ENCODE measurements at places on chromosomes 16 and 17.

- peak; percentile 50 for DNase-seq
These were observed 33.3 kb downstream of the JPH3 start for GRCh38 chr16:87635541-87636049.

- peak; percentile 15 for DNase-seq
These were observed 8.6 kb downstream of the SGCA start for GRCh38 chr17:50174444-50174843.

- DNase-seq, result no peak
These were observed 113.5 kb upstream of the CCL2 start for GRCh38 chr17:34141590-34141989.

GRCh38 chr16:13708347-13709120 is 211.4 kb upstream of the ERCC4 start:
- no peak for DNase-seq

- peak; percentile 72 for DNase-seq
These were observed 16.3 kb downstream of the NACA2 start for GRCh38 chr17:61574542-61575351.

- no peak for DNase-seq
These were observed 243.0 kb upstream of the N4BP1 start for GRCh38 chr16:48852951-48853350.

- DNase-seq, result peak; percentile 42
These were observed 168.1 kb downstream of the XYLT1 start for GRCh38 chr16:17302620-17303019.

DNA sequence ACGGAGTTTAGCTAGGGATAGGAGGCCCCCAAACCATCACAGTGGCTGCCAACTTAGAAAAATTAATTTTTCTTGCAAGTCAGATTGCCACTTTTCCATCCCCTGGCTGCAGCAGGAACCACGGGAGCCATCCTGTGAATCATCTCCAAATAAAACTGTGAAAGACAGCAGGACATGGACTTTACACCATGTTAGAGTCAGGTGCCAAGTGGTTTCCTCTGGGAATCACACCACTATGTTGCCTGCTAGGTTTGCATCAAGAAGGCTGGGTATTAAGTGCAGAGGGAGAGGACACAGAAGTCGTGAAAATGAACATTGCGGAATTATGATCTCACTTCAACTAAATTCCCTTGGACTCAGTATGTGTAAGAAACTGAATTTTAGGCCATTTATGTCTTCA is 471.3 kb upstream of the GOT2 start:
- no peak for DNase-seq

DNA sequence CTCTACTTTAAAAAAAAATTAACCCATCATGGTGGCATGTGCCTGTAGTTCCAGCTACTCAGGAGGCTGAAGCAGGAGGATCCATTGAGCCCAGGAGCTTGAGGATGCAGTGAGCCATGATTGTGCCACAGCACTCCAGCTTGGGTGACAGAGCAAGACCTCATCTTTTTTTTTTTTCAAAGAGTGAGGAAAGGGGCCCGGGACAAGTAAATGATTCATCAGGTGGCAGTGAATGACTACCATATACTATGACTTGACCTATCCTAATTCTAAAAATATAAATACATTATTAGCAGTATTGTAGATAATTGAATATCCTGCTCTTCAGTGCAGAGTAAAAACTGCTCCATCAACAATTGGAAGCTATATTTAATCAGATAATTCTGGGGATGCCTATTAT is 55.3 kb downstream of the CLUH start:
- DNase-seq, result peak; percentile 34

DNA sequence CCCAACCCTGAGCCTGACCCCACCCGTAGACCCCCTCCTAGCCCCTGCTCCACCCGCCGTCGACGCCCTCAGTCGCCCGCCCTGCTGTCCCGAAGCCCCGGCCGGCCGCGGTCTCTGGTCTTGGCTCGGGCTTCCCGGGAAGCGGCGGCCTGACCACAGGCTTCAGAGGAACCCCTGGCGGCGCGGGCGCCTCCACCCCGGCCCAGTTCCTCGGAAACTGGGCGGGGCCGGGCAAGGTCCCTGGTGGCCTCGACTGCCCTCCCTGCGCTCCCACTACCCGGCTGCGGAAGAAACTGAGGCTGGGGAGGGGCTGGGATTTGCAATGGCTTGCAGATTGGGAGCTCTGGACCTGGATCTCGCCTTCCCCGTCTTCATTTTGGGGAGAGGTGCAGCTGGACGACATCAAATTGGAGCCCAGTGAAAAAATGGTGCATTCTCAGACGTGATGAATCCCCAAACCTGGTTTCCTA is 692 bp upstream of the SOCS1 start:
- peak; percentile 74 for DNase-seq

DNA sequence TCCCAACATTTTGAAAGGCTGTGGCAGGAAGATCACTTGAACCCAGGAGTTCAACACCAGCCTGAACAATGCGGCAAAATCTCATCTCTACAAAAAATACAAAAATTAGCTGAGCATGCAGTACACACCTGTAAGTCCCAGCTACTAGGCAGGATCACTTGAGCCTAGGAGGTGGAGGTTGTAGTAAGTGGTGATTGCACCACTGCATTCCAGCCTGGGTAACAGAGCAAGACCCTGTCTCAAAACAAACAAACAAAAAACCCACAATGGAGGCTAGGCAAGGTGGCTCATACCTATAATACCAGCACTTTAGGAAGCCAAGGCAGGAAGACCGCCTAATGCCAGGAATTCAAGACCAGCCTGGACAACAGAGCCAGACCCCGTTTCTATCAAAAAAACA is 12.0 kb downstream of the APPBP2 start:
- DNase-seq, result no peak

- DNase-seq, result peak; percentile 86
These were observed 1.8 kb upstream of the UBTF start for GRCh38 chr17:44221084-44221861.

GRCh38 chr16:7158481-7158880 is 174.2 kb upstream of the RBFOX1 start:
- DNase-seq, result no peak

- DNase-seq, result no peak
These were observed 14.7 kb upstream of the SDK2 start for GRCh38 chr17:73658821-73659515.

GRCh38 chr17:29068818-29069217 is 25.9 kb downstream of the PIPOX start:
- DNase-seq, result no peak

DNA sequence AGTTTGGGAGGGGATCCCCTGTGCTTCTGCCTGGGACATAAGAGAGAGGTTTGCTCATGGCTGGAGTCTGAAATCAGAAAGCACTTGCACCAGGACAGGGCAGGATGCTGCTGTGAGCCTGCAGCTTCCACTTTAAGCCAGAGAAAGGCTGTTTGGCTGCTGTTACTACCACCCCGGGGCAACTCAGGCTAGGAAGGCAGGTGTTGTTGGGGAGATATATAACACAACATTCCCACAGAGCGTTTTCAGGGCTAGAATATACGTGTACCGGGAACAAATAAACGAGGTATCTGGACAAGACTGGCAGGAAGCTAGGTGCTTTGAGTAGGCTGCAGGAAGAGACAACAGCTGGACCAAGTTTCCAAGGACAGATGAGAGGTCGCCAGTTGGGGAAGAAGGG is 313.3 kb upstream of the CCL2 start:
- DNase-seq, result no peak

- DNase-seq, result no peak
These were observed 46.4 kb upstream of the ENPP7 start for GRCh38 chr17:79684132-79684985.

GRCh38 chr16:67277999-67278772 is 1.1 kb upstream of the PLEKHG4 start:
- peak; percentile 93 for DNase-seq

DNA sequence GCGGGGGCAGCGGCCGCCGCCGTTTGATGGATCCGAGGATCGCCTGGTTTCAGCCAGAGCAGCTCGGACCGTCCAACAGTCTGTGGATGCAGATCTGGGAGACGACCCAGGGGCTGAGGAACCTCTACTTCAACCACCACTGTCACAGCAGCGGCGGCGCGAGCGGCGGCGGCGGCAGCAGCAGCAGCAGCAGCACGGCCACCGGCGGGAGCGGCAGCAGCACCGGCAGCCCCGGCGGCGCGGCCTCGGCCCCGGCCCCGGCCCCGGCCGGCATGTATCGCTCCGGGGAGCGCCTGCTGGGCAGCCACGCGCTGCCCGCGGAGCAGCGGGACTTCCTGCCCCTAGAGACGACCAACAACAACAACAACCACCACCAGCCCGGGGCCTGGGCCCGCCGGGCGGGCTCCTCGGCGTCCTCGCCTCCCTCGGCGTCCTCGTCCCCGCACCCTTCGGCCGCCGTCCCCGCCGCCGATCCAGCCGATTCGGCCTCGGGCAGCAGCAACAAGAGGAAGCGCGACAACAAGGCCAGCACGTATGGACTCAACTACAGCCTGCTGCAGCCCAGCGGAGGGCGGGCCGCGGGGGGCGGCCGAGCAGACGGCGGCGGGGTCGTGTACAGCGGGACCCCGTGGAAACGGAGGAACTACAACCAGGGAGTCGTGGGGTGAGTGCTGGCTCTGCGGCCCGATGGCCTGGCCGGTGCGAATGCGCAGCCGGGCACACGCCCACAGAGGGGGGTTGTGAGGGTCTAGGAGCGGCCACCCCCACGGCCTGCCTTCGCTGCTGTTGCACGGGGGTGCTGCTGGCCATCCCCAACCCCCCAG is 702 bp downstream of the TENT4B start:
- peak; percentile 45 for DNase-seq

- DNase-seq, result peak; percentile 43
These were observed 5.6 kb upstream of the TBX2 start for GRCh38 chr17:61393904-61394629.

GRCh38 chr17:44220213-44221083 is 973 bp upstream of the UBTF start:
- peak; percentile 53 for DNase-seq

DNA sequence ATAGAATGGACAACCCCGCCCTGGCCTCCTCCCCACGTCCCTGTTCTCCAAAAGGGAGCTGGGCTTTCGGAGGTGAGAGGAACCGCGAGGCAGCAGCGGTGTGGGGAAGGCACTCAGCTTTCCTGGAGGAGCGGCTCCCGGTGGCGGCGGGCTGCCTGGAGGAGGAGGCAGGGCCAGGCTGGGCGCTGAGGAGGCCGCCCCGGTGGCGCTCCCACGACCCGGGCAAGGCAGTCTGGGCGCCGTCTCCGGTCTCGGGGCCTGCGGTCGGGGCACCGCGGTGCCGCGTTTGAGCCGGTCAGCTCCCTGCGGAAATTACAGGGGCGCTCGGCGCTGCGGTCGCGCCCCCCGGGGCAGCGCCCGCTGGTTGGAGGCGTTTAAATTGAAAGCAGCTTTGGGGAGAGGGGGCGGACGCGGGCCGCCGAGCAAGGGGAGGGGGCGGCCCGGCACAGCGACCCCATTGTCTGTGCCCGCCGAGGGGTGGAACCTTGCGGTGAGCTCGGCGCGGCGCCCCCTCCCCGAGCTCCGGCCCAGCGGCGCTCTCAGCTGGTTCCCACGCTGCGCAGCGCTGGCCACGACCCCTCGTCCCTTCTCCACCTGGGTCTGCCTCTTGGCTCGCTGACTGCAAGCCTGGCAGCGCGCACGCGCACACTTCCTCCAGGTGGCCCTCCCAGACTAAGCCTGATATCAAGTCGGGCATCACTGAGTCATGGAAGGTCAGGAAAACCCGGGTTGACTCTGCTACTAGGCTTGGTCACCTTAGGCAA is 58.7 kb upstream of the DLX4 start:
- peak; percentile 28 for DNase-seq

GRCh38 chr16:23175651-23176050 is 6.9 kb upstream of the SCNN1G start:
- DNase-seq, result no peak

GRCh38 chr17:17785407-17785806 is 51.4 kb downstream of the SREBF1 start:
- DNase-seq, result no peak

- DNase-seq, result no peak
These were observed 8.6 kb downstream of the TAF1C start for GRCh38 chr16:84178146-84178765.

- DNase-seq, result no peak
These were observed 20.4 kb downstream of the PRCD start for GRCh38 chr17:76560036-76560876.

- DNase-seq, result no peak
These were observed 14.6 kb downstream of the GRB7 start for GRCh38 chr17:39752241-39752881.

DNA sequence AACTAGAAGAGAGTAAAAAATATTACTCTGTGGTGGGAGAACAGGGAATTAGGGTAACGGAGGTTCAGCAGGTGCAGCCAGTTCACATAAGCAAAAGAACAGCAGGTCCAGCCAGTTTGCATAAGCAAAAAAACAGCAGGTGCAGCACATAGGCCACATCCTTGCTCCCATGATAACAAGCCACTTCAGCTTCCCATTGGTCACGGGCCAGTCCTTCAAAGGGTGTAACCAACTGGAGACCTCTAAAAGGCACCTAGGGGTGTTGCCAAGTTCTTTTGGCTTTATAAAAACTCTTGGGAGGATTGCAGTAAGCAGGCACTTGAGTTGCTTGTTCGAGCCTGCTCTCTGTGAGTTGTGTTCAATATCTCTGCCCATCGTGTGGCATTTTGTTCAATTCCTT is 488.1 kb downstream of the XYLT1 start:
- no peak for DNase-seq

DNA sequence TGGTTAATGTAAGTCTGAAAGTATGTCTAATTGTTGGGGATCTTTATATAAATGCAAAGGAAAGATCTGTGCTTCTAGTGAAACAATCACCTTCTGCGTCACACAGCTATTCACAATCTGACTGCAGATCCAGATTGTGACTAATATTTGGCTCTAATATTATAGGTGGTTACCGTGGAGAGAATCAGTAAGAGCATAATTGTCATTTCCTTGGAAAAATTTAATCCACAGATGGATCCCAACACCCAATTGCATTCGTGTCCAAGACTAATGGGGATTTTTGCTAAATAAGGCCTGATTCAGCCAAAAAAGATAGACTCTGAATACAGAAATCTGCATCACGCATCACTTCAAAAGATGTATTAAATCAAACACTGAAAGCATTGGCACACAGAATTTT is 2.7 kb upstream of the KCNJ2 start:
- DNase-seq, result no peak

DNA sequence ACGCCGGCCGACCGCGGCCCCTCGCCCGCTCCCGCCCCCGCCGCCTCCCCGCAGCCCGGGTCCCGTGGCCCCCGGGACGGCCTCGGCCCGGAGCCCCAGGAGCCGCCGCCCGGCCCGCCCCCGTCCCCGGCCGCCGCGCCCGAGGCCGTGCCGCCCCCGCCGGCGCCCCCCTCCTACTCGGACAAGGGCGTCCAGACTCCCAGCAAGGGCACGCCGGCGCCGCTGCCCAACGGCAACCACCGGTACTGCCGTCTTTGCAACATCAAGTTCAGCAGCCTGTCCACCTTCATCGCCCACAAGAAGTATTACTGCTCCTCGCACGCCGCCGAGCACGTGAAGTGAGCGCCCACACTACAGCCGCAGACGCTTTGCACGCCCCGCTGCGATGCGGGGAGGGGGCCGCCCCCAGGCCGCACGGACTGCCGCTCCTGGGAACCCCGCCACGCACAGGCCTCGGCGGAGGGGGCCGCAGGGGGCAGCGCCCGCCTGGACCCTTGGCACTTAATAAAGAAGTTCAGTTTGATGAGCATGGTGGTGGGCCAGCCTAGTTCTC is 35.5 kb upstream of the ZC3H18 start:
- DNase-seq, result peak; percentile 49

- DNase-seq, result no peak
These were observed 41.3 kb upstream of the ATP2A3 start for GRCh38 chr17:4005296-4006164.
